ENCODE measurements at places on chromosomes 1 and 21.

DNA sequence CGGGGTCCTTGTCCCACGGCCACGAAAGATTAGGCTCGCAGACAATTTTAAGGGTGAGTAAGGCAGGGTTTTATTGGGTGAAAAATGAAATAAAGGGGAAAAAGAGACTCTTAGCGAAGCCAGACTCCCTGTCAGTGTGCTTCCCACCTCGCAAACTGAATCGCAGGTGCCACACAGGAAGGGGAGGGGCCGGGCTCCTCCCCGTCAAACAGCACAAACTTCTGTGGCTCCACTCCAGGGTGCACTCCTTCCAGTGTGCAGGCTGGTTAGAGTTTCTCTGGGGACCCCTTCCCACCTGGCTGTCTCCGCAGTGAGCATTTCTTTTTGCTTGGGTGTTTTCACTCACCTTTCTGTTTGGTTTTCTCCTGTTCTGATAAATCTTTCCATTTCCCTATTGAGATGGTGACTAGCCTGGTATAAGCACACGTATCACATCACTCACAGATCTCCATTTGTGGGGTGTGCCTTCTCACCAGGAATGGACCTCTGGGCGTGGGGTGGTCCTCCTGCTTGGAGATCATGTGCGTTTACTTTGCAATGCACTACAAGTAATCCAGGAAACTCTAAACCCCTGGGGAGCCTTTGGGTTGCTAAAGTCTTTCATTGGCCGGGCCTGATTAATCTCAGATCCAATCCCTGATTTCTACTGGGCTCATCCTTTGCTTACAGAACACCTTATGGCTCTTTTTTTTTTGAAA, 37.6 kb upstream of the GALNT2 start:
- DNase-seq = no peak

GRCh38 chr1:101236516-101237228, at the start of gene S1PR1:
TSS of gene S1PR1 (plus strand) at chr1:101237019. CDS start at chr1:101238985, 1,966 bp downstream.
- peak; percentile 41 for DNase-seq

GRCh38 chr1:2446394-2446793, 29.7 kb upstream of the PLCH2 start:
- DNase-seq = no peak

DNA sequence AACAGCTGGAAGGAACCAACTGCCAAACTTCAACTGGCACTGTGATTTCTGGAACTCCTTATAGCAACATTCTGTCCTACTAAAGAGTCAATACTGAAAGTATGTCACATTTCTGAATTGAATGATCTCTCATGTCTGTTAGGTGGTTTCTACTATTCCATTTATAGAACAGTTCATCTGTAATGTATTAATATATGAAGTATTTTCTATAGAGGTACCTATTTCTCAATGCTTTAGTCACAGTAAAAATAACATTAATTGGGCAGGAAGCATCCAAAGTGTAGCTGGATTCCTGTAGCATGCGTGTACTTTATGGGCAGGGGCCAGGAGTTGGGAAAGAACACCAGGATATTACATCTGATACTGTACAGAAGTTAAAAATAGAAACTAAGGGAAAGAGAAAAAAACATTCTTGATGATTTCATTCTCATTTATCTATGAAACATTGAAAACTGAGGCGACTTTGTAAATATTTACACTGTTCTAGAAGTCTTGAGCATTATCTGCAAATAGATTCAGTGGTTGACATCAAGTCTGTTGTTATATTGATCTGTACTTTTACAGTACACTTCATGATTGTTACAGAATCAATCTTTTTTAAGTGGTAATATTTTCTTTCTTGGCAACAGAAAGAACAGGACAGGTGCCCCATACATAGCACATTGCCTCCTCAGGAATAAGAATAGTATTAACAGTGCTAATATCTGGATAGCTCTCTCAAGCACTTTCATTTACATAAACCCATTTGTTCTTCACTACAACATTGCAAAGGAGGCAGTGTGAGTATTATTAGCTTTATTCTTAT, 6.2 kb upstream of the ZNF281 start:
- no peak for DNase-seq

GRCh38 chr1:99546432-99547416, 99.2 kb upstream of the PALMD start:
- no peak for DNase-seq
